Kidney tubule cell (primary cell): ENCODE measurements at places on chromosomes 11 and 22.

DNA sequence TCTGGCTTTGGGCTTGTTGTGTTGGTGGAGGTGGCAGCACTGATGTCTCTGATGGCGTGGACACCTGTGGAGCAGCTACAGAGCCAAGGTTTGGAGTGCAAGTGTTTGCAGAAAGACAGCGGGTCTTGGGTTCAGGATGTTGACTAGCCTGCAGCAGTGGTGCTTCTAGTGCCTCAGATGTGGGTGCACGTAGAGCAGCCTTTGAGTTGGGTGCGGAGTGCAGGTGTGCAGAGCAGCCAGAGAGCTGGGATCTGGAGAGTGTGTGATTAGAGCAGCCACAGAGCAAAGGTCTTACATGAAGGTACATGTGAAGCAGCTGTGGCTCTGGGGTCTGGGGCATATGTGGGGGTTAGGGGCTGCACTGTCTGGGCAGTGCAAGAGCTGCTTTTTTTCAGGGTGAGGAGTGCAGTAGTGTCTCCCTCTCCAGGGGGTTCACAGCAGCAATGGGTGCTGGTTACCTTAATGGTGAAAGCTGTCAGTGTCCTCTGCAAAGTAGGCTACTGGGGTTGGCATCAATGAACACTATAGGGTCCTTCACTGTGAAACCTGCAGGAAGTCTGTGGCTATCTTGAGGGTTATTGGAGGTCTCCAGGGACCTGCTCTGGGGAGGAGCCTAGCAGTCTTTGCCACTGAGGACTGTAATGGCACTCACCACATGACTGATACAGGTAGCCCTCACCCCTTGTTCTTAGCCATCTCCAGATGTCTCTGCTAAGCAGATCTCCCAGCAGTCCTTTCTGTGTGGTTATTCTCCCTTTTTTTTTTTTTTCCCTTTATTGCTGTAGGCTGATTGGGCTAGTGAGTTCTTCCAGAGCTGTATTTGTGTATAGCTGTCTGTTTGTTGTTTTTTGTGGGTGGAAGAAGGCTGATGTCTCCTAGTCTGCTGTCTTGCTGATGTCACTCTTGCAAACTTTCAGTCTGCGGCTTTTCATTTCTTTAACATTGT lies 14.3 kb downstream of the BIRC2 start:
- DNase-seq = no peak

DNA sequence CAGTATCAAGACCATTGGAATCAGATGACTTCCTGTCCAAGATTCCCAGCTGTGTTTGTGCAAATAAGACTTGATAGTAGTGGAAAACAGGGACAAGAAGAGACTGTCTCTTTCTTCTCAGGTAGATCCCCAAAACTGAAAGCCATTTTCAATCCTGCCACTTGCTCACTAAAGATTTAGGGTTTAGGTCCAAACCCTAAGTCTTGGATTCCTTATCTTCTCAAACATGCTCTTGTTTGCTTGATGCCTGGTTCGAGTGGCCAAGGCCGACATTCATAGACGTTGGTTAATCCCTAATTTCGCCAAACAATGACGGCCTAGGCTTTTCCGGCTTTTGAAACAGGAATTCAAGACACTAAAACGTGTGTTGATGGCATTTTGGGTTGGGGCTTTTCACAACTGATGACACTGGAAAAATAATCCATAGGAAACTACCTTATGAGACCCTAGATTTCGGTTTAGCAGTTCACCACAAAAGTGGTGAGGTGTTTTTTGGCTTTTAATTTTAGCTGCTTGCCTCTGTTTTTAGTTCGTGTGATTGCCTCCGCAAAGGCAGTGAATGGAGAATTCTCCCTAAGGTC lies 1.0 kb upstream of the GTPBP1 start:
- DNase-seq = no peak

GRCh38 chr11:58023435-58023931 lies at the start of gene OR9Q1:
Gene OR9Q1 (plus strand): TSS chr11:58023881. CDS start chr11:58179445, 155,564 bp downstream.
- DNase-seq = no peak

DNA sequence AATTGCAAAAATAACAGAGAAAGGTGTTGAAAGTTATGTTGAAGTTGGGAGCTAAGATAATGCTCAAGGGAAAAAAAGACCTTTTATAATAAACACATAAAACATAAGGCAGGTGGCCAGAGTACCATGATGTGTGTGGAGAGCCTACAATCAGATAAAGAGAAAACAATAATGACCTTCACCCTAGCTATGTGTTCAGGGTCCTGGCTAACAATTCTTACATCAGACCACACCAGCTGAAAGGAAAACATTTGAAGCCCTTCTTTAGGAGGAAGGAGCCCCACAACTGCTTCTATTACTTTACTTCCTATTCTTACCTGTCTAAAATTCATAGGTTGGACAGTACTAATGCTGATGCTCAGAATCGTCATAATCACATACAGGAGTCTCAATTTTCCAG lies 2.5 kb downstream of the TSG101 start:
- DNase-seq = no peak

DNA sequence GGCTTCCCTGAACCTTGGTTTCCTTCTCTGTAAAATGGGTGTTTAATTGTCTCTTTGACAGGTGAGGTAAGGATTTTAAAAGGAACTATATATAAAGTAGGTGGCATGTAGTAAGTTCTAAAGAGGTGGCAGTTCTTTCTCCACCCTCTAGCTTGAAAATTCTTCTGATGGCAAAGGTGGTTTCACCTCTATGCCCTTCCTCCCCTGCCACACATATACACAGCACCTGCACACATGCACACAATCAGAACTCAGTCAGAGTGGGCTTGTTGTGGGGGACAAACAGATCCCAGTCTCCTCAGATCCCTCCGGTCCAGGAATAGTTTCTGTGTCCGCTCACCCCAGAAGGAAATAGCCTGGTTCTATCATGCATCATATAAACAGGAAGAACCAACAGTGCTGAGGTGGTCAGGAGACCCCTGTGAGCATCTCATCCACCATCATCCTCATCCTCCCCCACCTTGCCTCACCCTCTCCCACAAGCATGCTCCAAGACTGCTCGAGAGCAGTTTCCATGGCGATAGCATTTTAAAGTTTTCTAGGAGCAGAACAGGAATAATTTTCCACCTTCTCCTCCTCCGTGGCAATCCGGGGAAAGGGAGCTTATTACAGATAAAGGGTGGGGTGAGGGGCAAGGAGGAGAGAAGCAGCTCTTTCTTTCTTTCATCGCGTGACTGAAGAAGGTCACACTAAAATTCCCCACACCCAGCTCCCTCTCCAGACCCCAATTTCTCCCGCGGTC lies 123.6 kb downstream of the CHST1 start:
- DNase-seq = no peak
